ENCODE measurements at places on chromosomes 6 and 20.
A peak's percentile ranks its signal among the peaks of the same experiment; 100 is the strongest.

- DNase-seq: no peak
These were observed 198.3 kb downstream of the HTR1B start for GRCh38 chr6:77264970-77265369.

GRCh38 chr6:165511807-165512206, 151.2 kb downstream of the PDE10A start:
- DNase-seq: no peak

GRCh38 chr6:131063028-131063763, at the start of gene EPB41L2:
TSS of gene EPB41L2 (minus strand) at chr6:131063245. CDS start at chr6:130956485, 106,760 bp downstream.
- peak; percentile 78 for DNase-seq

GRCh38 chr20:10264166-10264558, 45.5 kb downstream of the SNAP25 start:
- DNase-seq: no peak

GRCh38 chr20:12886618-12887363, 122.0 kb upstream of the SPTLC3 start:
- no peak for DNase-seq

GRCh38 chr6:141562186-141562811, 570.4 kb upstream of the GJE1 start:
- DNase-seq: no peak

DNA sequence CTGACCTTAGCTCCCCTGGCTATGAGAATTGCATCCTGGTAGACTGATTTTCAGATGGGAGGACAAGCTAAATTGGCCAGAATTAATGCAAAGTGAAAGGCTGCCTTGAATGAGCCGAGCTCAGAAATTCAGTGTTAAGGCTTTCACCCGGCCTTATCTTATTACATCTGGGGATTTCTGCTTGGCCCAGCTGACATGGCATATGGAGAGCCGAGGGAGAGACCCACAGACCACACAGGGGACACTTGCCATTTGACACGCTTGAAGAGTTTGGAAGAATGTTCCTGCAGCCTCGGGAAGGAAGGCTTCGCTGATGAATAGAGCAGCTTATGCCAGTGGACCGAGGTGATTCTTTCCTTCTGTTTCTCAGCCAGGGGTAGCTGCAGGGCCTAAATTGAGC, 9.0 kb downstream of the MOCS3 start:
- no peak for DNase-seq

- no peak for DNase-seq
These were observed 1.3 kb upstream of the VNN1 start for GRCh38 chr6:132715204-132715603.

- DNase-seq: no peak
These were observed 78.4 kb downstream of the PREP start for GRCh38 chr6:105324386-105324950.

DNA sequence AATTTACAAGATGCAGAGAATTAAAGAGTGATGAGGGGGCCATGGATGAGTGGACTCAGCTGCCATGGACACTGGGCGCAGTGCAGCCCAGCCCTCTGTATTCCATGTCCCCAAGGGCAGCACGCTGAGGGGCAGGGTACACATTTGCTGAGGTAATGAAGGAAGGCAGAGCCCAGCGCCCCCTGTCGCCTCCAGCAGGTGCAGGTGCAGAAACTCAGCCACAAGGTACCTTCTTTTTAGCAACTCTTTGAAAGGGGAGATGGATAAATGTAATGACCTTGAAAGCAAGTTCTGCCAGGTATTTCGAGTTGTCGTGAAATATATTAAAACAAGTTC, 7.1 kb downstream of the CD93 start:
- no peak for DNase-seq

- no peak for DNase-seq
These were observed 93.4 kb upstream of the NXT1 start for GRCh38 chr20:23257106-23257761.

GRCh38 chr20:44585057-44585963, 2.9 kb downstream of the PKIG start:
- no peak for DNase-seq

GRCh38 chr6:138618168-138618567, 118.9 kb upstream of the NHSL1 start:
- DNase-seq: no peak

DNA sequence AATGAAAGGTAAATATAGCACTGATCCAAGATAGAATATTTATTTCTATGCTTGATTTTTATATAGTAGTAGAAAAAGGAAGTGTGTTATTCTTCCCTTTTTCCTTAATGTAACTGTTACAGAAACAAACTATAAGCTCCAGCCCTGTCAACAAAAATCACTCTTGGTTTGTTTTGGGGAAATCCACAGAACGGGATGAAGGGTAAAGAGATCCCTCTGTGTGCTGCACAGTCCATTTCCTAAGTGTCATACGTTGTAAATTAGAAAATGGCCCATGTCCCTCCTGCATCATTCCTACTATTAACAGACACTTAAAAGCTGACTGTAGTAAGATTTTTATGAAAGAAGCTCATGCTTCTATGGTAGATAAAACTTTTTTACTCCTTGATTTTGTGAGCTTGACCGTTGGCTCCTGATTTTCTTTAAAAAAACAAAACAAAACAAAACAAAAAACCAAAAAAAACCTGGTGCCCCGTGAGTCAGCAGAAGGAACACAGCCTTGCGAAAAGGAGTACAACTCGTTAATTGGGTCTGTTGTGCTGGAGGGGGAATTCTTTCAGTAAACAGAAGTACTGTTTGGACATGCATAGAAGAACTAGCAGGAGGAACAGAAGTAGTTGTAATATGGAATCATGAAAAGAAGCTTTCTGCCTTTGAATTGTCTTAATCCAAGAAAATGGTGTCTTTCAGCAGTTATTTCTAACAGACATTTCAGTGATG, 67.5 kb downstream of the RTN4IP1 start:
- no peak for DNase-seq
